ENCODE measurements at places on chromosomes 6 and 20. TPM values are rescaled to one million over a fixed set of nuclear protein-coding genes. Genes with fewer than 3 reads are reported as not detected.

Gene SSTR4
- polyA plus RNA-seq = not detected

Gene TREM2
- polyA plus RNA-seq = 0.17 TPM

Gene ZBP1
- 0.07 TPM for polyA plus RNA-seq

Gene KCNK15
- not detected for polyA plus RNA-seq

Gene TDRD6
- 0.13 TPM for polyA plus RNA-seq

Gene TCP11
- polyA plus RNA-seq = not detected

Gene BPIFA1
- not detected for polyA plus RNA-seq

Gene MUC22
- 0.04 TPM for polyA plus RNA-seq

Gene GRIK2
- polyA plus RNA-seq = 0.60 TPM

Gene SLC44A4
- 0.03 TPM for polyA plus RNA-seq

Gene PHACTR1
- polyA plus RNA-seq = 0.55 TPM

Gene FERMT1
- 0.03 TPM for polyA plus RNA-seq

Gene LY6G6F
- not detected for polyA plus RNA-seq

Data from psoas muscle (tissue), 8 donors.